Substantia nigra (tissue), 51 donors: ENCODE measurements at places on chromosomes 1 and 21.

DNA sequence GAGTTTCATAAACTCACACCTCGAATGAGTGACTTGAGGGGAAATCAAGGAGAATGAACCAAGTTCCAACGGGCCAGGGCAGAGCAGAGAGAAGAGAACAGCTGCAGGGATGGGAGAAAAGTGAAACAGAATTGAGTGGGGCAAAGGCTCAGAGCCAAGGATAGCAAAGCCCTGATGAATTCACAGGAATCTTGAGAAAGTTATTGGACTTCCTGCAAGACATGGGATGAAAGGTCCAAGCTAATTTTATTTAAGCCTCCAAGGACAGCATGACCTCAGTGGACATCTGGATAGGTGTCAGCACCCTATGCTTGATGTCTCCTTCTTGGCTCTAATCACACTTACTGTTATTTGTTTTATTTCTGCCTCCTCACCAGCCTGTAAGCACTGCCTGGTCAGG is 43.0 kb upstream of the RAVER2 start:
- DNase-seq, result no peak

- no peak for DNase-seq
Observed at GRCh38 chr1:6960860-6961259, 175.6 kb downstream of the CAMTA1 start.

DNA sequence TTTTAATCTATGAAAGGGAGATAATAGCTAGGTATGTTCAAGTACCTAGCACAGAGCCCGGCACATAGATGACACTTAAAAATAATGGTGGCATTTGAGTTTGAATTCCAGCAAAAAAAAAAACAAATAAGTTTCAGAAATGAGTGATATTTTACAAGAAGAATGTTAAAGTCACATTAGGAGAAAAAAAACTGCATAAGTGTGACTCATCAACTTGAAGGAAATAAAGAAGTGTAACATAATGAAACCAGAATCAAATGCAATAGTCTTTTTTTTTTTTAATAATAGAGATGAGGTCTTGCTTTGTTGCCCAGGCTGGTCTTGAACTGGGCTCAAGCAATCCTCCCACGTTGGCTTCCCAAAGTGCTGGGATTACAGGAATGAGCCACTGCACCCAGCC is 17.1 kb downstream of the DNASE2B start:
- DNase-seq, result no peak

- no peak for DNase-seq
Observed at GRCh38 chr1:169989246-169989645, 85.2 kb downstream of the KIFAP3 start.

DNA sequence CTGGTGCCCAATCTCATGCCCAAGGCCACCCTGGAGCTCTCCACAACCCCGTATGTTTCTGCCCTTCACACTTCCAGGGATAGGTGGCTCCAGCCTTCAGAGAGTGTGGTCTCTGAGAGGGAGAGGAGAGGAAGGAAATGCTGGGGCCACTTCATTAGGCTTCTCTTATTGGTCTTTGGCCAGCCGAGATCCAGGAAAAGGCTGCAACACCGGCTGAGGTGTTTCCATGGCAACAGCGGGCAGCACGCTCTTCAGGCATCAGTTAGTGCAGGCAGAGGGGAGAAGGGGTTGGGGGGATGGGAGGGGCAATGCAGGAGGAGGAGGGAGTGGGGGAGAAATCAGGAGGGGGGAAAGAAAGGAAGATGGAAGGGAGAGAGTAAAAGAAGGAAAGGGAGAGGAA is 275.1 kb upstream of the GJB5 start:
- DNase-seq, result no peak

DNA sequence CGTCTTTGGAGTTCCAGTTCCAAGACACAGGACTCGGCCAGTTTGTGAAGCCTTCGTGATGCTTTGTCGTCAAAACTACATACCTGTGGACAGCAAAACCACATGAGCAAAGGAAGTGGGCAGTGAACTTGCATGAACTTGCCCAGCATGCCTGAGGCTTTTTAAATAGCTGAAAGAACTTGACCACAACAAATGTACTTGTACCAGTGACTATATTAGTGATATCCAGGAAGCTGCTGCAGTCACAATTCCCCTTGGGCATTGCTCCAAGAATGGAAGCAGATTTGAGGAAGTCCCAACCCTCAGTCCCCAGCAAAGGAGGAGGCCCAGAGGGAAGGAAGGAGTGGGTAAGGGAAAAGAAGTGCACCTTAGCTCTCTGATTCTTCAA is 2.6 kb downstream of the FUCA1 start:
- no peak for DNase-seq

GRCh38 chr21:36960676-36961284 is 5.7 kb downstream of the HLCS start:
- DNase-seq, result no peak

DNA sequence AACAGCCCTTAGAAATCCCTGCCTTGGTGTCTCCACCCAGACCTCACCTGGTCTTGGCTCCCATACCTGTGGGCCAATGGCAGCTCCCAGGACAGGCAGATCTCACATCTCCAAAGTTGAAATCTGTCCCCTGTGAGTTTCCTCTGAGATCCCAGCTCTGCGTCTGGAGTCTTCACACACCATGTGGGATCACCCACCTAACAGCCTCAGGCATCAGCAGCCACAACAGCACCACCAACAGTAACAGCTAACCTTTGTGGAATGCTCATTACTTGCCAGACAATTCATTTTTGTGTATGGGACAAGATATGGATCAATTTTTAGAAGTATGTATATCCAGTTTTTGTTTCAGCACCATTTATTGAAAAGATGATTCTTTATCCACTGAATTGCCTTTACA is 523.2 kb downstream of the MATN1 start:
- DNase-seq, result no peak

DNA sequence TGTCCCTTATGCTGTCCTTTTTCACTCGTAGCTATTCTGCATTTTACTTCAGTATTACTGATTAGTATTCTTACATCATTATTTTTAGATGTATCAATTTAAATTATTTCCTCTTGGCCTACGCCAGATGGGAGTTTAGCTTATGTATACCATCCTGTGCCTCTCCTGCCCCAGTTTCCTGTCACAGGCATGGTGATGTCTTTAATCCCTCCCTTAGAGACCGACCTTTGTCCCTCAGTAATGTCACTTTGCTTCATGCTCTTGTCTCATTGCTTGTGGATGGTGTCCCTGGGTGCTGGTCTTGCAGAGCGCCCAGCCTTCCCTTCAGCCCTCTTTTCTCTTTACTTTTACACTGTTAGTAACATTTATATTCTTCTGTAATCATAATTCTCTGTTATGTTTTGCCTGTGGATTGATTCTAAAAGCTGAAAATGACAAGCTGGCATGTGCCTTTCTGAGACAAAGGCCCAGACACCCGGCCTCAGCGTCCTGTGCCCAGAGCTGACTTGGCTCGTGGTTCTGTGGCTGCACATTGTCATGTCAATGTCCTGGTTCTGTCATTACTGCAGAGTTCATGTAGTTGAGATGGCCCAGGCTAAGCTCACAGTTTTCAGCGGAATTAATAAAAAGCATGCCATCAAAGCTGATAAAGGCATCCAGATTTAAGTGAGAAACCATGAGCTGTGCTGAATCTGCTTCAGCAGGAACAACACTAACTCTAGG is 100.7 kb downstream of the MTR start:
- DNase-seq, result no peak

DNA sequence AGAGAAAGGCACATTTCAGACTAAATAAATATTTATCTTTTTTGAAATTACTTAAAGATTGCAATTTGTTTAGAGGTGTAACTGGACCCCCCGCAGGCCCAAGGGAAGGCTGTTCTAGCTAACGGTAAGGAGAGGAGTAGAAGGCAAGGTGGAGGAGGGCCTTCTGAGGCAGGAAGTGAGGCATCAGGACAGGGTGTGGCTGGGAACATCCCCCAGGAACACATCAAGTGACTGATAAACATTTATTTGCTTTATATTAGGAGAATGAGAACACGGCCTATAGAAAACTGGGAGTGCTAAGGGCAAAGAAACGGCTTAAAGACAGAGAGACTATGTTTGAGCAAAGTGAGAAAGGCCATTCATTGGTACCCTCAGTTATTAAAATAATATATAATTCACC is 23.2 kb downstream of the HIVEP3 start:
- DNase-seq, result no peak

GRCh38 chr1:215551806-215552205 is 15.3 kb upstream of the KCTD3 start:
- no peak for DNase-seq

GRCh38 chr1:192632188-192632587 is 3.8 kb upstream of the RGS13 start:
- no peak for DNase-seq
